Stimulated activated CD4-positive, alpha-beta T cell treated with anti-CD3 and anti-CD28 coated beads, Interleukin-4, amount 100 ng/mL, for 1 hour (primary cell): ENCODE measurements at places on chromosomes 11 and 22.

GRCh38 chr11:65415499-65416340, 6.9 kb upstream of the NEAT1 start:
- DNase-seq, result no peak

DNA sequence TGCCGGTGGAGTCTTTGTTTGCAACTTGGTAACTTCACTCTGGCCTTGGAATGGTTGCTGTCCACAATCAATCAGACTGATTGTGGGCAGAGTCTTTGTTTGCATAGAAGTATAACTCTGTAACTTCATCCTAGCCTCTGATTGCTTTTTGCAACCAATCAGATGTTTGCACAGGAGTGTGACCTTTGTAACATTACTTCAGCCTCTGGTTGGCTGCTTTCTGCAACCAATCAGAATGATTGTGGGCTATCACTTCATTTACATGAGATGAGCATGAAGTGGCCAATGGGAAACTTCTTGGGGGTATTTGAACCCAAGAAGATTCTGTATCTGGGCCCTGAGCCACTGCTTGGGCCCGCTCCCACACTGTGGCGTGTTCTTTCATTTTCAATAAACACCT, 79.6 kb upstream of the CLDN5 start:
- DNase-seq, result no peak

DNA sequence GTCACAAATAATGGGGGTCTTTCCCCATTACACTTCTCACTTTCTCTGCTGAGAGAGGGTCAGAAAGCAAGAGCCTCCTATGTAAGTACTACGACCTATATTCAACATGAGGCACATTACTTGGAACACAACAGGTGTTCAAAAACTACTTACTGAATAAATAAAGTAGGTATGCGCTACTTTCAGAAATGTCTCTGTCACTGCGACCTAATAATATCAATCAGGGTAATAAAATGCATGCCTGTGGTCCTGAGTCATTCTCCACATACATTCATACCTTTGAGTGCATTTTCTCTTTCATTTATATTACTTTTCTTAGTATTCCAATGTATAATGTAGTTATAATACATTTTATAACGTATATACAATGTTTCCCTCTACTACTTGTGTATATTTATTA, 838.9 kb downstream of the DLG2 start:
- no peak for DNase-seq

DNA sequence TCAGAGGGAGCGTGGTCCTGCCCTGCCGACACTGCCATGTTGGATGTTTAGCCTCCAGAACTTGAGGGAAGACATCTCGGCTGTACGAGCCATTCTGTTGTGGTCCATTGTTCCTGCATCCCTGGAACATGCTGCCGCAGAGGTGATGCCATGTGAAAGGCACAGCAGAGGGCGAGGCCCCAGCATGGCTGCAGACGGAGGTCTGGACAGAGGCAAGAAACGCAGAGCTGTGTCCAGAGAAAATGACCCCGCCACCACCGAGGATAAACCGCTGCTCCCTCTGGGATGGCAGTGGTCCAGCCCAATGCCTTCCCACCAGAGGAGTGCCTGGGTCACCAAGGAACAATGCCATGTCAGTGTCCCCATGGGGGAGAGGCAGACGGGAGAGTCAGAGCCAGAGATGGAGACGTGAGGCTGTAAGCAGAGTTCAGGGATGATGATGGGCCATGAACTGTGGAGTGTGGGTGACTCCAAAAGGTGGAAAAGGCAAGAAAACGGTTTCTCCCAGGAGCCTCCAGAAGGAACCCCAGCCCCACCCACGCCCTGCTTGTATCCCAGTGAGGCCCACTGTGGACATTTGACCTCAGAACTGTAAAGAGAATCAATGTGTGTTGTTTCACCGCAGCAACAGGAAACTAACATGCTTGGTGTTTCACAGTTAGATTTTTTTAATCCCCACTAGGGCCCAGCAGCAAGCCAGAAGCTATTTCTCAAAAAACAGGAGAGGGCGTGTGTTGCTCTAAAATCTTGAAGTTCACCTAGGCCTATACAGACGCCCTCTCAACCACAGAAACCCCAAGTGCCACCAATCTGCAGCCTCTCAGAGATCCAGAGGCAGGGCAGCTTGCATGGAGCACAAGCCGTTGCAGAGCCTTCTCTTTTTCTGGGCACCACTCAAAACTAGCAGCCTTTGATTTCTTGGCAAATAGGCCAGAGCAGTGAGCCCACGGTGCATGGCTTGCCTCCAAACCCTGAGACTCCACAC, 1422.9 kb downstream of the TBC1D22A start:
- DNase-seq, result no peak

- no peak for DNase-seq
Observed at GRCh38 chr11:86980086-86980796, 25.0 kb upstream of the FZD4 start.

- no peak for DNase-seq
Observed at GRCh38 chr11:3095712-3096361, 38.6 kb upstream of the CARS1 start.
